ENCODE measurements at places on chromosomes 13 and 19.

DNA sequence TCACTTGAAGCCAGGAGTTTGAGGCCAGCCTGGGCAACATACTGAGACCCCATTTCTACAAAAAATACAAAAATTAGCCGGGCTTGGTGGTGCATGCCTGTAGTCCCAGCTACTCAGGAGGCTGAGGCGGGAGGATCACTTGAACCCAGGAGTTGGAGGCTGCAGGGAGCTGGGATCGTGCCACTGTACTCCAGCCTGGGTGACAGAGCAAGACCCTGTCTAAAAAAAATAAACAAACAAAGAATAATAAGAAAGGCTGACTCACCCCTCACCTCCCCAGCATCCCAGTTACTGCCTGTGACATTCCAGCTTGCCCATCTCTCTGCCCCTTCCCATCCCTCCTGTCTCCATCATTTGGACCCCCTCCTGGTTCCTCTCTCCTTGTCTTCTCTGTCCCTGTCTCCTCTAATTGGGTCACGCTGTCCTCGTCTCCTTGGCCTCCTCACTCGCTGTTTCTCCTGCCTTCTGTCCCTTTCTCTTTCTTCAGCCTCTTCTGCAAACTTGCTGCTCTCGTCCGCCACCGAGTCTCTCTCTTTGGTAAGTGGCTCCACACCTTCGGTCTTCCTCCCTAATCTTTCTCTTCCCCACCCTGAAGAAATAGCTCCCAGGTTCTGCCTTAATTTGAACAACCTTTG lies 77.7 kb downstream of the RYR1 start:
- no peak for DNase-seq

DNA sequence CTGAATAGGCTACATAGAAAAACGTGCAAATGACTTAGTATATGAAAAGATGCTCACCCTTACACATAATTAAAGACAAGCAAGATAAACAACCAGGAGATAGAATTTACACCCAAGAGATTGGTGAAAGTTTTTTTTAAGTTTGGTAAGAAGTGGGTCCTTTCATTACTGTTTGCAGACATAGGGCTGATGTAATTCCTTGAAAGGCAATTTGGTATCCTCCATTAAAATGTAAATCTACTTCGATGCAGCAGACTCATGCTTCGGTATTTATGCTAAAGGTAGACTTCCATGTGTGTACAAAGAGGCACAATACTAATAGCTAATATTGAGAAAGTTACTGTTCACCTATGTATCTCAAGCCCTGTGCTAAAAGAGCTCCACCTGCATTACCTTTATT lies 33.5 kb downstream of the CNMD start:
- DNase-seq = no peak

- no peak for DNase-seq
Measured at GRCh38 chr19:42068361-42068755, 1.6 kb downstream of the GRIK5 start.

DNA sequence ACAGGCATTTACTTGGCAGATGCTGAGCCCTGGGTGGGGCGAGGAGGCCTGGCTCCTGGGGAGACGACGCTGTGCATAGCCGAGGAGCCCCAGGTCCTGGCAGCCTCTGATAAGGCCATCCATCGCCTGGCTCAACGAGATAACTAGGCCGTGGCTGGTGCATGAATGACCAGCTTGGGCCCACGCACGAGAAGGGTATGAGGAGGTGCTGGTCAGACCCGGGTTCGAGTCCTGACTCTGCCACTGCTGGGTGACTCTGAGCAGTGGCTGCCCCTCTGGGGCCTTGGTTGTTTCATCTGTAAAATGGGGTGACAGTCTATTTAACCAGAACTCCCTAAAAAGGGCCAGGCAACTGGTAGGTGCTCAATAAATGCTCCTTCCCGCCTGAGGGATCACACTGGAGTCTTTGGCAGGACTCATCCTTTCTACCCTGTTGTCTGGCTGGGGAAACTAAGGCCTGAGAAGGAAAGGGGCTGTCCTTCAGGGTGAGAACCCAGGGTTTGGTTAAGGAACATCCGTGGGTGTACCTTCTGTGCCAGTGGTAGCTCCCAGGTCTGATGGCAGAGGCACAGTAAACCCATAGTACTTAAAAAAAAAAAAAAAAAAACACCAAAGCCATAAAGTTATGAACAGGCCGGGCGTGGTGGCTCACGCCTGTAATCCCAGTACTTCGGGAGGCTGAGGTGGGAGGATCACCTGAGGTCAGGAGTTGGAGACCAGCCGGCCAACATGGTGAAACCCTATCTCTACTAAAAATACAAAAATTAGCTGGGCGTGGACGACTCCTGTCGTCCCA lies 8.1 kb upstream of the ARRDC2 start:
- no peak for DNase-seq

DNA sequence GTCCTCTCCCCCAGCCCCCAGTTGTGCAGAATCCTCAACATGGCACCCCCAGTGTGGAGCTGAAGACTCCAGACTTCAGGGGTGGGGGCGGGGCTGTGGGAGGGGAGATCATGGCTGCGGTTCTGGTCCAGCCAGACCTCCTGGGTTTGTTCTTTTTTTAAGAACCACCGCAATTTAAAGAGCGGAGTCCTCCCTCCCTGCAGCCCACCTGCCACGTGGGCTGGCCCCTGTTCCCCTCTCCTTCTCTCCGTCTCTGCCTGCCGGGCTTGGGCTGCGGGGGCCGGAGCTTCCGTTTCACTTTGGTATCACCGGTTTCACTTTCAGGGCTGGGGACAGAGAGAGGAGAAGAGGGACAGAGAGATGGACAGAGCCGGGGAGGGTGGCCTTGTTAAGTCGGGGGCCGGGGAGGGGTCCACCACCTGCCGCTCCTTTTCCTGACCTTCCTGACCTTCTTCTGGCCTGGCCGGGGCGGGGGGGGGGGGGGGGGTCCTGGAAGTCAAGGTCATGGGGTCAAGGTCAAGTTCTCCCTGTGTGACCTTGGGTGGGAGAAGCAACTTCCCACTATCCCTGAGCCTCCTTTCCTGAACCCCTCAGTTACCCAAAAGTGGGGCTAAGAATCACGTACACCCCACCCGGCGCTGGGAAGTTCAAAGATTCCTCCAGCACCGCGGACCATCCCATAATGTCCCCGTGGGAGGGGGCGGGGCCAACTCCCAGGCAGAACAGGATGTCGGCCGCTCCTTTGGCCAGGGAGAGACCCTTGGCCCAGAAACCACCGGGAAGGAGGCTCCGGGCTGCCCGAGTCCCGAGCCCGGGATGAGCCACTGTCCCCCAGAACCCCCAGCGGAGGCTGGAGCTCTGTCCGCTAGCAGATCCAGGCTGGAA lies 11.3 kb upstream of the ZBTB7A start:
- no peak for DNase-seq

- no peak for DNase-seq
Measured at GRCh38 chr13:84050536-84050935, 168.3 kb upstream of the SLITRK1 start.

GRCh38 chr19:1064661-1065605 lies 2.0 kb upstream of the ARHGAP45 start:
- no peak for DNase-seq

DNA sequence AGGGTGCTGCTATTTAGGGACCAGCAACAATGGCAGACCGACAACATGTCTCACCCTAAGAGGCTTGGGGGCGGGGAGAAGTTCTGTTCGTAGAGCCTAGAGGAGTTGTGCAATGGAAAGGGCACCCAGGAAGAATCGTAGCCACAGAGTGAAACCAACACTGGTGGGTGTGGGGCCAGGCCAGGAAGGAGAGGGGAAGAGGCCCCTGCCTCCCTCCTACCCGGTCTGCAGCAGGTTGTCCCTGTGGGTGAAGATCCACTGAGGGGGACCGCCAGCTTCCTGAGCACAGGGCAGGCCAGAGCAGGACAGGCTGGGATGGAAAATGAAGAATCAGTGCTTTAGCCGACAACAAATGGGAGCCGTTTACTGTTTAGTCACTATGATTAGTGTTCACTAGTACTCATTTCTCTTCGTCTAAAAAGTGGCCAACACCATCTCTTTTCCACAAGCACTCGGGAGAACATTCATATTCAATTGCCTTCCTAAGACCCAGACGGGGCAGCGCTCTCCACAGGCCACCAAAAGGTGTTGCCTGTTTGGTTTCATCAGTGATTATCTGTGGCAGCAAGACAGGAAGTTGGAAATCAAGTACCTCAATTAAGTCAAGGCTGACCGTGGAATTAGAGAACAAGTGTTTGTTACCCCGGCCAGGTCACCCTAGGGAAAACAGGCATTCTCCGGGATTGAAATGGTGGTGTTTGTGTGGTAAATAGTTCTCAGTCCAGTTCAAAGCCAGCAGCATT lies 1.1 kb upstream of the ATP11A start:
- peak; percentile 18 for DNase-seq

DNA sequence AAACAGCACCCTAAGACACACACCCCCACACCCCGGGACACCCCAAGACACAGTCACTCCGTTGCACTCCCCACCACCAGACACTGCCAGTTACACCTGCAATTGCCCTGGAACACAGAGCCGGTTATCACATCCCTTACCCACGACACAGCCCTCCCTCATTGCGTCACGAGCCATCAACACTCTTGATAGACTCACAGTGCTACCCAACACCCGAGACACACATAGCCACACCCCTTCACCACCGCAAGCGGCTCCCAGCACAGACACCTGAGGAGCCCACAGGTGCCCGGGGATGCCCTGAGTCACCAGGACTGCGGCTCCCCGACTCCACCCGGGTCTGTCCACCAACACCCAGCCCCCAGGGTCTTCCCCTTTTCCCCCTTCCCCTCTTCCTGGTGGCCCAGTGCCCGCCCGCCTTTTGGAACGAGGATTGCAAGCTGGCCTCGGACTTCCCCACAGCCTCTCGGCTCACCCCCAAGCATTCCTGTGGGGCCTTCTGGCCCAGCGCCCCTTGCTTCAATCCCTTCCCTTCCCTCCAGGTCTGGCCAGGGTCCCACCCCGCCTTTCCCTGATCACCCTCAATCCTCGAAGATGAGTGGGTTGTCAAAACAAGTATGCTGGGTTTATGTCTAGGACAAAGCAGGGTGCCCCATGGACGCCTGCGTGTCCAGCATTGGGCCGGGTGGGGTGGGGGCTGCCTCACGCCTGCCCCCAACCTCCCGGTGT lies 1.7 kb upstream of the PTGER1 start:
- peak; percentile 45 for DNase-seq

DNA sequence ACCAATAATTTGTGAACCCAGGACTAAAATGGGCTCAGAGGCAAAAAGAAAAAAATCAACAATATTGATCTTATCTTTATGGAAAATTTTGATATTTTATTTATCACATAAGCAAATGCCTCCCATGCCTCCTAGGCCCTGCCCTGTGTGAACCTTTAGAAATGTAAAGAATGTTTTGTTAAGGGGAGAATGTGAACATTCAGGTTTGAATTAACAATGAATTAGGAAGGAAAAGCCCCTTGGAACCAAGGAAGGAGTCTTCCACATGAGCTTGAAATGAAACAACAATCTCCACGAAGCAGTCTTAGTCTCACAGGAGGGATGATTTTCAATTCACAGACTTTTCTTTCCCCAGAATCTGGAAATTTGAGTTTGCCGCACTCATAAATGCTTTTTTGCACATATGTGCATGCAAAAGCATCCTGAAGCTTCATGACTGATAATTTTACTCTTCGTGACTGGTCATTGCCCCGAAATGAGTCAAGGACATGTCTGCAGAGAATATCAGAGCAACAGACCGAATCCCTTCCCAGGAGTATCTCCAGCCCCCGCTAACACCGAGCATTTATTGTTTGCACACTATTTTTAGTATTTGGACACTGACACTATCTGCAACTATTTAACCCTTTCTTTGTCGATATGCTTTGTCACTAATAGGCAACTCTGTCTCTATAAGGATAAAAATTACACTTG lies 135.2 kb downstream of the DCT start:
- no peak for DNase-seq

- peak; percentile 53 for DNase-seq
Measured at GRCh38 chr19:772730-773436, 22.0 kb downstream of the MISP start.

- DNase-seq = no peak
Measured at GRCh38 chr19:55287361-55288079, 3.7 kb downstream of the BRSK1 start.
